Activated CD4-positive, alpha-beta T cell treated with anti-CD3 and anti-CD28 coated beads for 24 hours (primary cell): ENCODE measurements at places on chromosomes 11 and 22.

- DNase-seq = no peak
These were observed 120.2 kb upstream of the TBCEL start for GRCh38 chr11:120903686-120904085.

DNA sequence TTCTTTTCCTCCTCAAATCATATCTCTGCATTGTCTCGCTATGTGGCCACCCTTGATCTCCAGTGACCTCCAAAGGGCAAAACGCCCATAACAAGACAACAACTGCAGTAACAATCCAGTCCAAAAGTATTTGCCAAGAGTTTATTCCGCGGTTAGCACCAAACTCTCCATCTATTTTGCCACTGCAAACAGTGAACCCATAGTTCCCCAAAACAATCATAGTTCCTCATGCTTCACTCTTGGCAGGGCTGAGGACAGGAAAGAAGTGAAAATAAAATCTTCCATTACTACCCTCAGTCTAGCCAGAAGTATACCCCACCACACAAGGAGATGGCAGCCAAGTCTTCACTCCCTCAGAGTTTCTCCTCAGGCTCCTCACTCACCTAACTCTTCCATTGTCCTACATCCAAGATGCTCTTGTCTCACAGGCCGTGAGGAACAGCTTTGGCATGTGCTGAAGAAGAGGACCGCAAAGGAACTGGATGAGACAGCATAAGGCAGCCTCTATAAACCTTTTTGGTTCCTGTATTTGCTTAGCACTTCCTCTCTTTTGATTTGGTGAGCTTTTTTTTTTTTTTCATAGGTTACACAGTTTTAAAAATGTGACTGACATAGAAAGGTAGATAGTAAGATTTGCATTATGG, at the start of gene LPXN:
TSS of gene LPXN (minus strand) at position 480 of the 644 bp plus-strand sequence. CDS start at position 396, 84 bp downstream.
- DNase-seq = no peak

DNA sequence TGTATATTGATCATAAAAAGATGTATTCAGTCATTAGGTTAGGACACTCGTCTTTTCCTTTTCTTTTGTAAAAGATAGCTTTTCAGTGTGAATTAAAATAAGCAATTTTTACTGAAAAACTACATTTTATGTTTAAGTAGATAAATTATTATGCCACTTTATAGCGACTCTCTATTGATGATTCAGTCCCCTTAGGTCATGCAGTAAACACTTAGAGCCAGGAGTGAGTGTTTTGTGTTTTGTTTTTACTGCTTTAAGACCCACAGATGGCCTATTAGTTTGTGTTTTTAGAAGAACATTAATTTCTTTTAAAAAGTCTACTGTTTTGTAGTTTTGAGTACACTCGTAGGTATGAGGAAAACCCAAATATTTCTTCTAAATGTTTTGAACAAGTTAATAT, 86.6 kb downstream of the YAP1 start:
- DNase-seq = no peak

- no peak for DNase-seq
These were observed 69.9 kb downstream of the MPPED1 start for GRCh38 chr22:43481568-43482317.

- DNase-seq = no peak
These were observed 104.9 kb downstream of the MICAL3 start for GRCh38 chr22:17919276-17920144.

- no peak for DNase-seq
These were observed 390.6 kb downstream of the DYNC2H1 start for GRCh38 chr11:103499710-103500340.

GRCh38 chr11:3165152-3165705, at the start of gene OSBPL5:
OSBPL5 (minus strand) TSS chr11:3165310; CDS start chr11:3129148, 36,162 bp downstream.
- DNase-seq = peak; percentile 34

DNA sequence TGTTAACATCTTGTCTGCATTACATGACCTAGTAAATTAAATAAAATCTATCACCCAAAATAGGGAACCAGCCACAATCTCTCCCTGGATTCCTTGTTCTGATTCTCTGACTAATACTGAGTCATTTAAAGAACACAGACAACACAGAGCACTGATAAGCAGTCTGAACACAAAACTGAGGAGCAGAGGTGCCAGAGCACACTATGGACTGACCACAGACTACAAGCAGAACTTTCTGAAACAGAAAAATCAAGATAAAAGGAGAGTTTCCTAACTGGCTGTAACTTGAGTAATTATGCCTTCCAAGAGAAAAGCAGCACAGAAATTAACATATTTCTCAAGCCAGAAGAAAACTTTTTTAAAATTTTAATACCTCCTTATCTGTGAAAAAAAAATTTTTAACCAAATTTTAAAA, 128.8 kb downstream of the SGSM3 start:
- no peak for DNase-seq

- DNase-seq = no peak
These were observed 375.3 kb downstream of the DYNC2H1 start for GRCh38 chr11:103484545-103484944.

DNA sequence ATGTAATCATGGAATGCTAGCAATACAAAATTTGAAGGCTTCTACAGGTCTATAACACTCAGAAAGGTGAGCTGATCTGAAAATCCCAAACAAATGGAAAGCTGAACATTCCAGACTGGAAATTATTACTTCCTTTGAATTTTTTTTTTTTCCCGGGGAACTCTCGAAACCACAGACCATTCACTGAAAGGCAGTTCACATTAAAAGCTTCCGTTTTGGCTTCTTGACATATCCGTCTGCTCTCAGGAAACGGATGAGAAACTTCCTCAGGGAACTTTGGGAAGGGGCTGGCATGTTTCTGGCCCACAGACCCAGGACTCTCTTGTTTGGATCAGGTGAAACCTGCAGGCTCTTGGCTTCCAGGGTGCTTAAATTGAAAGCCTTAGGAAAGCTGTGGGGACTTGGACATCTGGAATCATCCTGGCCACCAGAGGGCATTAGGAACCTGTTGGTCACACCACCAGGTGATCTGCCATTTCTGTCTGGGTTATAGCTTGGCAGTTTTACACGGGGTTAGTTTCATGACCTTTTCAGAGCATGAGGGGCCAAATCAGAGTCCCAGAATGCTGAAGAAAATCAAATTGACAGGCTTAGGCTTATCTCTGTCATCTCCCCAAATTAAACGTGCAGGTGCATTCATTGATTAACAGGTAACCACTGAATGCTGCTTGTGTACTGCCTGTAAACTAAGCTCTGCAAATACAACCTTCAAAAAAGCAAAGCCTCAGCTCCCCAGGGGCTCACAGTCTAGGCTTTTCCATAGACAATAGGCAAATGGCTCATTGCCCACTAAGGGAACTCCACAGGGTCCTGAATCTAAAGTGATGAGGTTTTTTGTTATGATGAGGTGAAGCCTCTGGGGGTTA, 22.7 kb upstream of the GRAMD1B start:
- peak; percentile 22 for DNase-seq

DNA sequence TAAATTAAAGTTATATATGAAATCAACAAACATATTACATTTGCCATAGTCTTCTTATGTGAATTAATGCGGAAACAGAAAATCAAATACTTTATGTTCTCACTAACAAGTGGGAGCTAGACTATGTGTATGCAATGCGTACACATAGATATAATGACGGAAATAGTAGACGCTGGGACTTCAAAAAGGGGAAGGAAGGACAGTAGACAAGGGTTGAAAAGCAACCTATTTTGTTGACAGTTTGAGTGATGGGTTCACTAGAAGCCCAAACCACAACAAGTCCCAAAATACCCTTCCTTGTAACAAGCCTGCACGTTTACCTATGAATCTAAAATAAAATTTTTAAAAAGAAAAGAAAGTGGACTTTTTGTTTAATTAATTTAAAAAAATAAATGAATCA, 430.8 kb upstream of the CNTN5 start:
- no peak for DNase-seq

DNA sequence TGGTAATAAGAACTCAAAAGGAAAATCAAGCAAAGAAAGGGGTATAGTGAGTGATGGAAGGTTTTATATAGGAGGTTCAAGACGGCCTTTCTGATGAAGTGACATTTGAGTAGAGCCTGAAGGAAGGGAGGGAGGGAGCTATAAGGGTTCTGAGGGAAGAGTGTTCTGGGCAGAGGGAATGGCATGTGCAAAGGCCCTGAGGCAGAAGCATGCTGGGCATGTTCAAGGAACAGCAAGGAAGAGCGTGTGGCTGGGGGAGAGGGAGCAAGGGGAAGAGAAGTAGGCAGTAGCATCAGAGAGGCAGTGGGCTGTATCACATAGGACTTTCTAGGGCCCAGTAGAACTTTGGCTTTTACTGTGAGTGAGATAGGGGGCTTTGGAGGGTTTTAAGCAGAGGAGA, 108.9 kb upstream of the NAV2 start:
- no peak for DNase-seq

DNA sequence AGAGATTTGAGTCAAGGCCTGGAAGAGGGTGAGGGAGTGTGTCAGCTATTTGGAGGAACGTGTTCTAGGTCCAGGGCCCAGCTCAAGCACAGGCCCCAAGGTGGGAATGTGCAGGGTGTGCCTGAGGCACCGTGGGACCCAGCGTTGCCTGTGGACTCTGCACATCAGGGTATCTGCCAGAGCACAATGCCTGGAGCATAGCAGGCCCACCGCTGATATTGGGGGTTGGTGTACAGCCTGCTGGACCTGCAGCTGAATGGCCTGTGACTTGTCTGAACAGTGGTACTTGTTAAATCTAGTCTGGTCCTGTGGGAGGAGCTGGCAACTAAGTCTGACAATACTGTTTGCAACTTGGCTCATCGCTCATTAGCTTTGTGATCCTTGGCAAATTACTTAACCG, 131.7 kb downstream of the GRIK4 start:
- no peak for DNase-seq

- no peak for DNase-seq
These were observed 169.6 kb upstream of the SYN3 start for GRCh38 chr22:33227791-33228190.

DNA sequence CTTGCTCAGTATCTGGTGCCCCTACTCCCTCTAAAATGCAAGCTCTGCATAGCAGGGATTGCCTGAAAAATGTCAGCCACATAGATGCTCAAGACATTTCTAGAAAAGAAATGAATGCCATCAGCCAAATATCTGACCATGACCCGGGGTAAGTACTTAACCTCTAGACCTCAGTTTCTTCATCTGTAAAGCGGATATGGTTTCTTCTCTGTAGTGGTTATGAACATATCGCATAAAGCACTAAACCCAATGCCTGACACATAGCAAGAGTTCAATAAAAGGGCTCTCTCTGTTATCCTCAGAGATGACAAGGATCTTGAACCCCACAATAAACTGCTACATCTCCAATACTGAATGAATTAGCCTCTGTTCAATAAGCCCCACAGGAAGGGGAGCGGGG, 122.6 kb downstream of the ABTB2 start:
- DNase-seq = no peak

GRCh38 chr11:86490582-86490981, 115.9 kb downstream of the CCDC81 start:
- DNase-seq = no peak

DNA sequence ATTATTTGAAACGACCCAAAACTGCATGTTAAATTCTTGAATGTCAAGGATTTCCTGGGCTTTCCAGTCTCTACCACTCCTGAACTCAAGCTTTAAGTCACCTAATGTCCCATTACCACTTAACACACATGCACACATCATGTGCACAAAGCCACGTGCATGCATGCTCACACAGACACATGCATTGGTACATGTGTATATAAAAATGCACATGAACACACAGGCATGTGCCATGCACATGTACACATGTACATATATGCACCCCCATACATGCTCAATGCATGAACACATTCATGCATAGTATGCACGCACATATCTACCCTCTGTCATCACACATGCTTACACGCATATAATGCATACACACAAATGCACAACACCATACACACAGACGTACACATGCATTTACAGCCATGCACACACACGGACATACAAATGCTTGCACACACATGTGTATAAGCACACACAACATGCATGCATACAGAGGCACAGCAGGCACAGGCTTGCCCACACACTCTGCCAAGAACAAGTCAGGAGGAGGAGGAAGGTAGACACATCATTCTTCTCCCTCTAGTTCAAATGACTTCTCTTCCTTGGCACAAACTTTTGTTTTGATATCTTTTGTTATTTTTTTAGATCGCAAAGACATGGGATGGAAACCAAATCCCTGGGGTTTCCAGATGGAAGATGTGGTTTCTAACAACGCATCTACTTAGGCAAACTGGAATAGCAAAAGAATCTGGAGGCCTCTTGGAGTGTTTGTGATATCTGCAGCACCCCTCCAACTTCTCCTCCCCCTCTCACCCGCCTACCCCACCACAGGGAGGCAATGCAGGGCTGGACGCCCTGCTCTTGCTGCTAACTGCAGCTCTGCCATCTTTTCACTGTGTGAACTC, 24.6 kb downstream of the RASD2 start:
- DNase-seq = no peak

DNA sequence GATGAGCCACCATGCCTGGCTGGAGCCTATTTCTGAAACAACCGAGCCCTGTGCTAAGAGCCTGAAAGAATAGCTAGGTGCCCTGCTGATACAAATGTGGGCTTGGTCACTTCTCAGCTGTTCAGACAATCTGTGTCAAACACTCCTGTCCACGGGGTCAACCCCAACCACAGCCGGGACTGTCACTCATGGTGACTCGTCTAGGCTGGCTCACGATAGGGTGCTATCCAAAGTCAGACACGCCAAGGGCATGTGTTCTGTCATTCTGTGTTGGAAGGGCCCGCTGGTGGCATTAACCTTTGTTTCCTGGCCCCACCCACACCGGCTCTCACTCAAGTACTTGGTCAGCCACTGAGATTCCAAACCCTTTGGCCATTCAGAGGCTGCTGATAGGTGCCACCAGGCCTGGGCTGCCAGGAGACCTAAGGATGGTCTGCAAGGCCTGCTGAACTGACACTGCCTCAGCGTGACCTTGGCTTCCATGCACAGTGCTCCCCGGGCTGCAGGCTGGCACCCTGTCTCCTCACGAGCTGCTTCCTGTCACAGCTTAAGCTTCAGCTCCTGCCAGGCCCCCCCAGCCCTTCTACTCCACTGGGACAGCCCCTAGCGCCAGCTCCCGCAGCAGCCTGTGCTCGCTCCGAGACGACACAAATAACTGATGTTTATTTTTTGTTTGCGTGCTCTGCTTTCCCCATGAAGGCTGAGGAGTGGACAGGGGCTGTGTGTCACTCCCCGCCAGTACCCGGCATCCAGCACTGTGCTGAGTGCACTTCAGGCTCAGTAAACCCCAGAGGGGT, 14.2 kb upstream of the CDC42BPG start:
- DNase-seq = no peak

DNA sequence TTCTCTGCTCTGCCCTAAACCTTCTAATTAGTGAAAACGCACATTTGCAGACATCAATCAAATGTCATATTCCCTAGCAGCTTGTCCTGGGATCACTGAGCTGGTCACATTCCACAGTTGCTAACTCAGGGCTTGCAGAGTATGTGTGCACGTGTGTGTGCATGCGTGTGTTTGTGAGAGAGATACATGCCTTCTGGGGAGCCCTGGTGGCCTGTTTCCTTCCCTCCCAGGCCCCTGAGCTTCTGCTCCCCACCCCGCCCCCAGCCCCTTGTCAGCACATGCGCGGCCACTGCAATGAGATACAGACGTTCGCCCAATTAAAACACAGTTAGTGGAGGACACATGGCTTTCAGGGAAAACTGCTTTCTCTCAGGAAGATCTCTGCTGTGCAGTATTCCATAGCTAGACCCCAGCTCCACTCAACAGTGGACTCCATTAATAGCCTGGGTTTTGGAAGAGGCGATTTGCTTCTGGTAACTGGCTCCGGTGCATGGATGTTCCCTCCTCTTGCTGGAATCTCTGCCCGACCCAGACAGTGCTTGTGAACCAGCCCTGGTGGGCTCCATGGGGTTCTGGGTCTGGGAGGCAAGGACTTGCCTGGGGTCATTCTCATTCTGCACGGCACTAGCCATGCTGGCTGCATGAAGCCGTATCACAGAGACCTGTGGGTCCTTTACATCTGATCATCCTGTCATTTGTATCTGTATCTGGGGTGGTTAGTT, 17.7 kb downstream of the LRP5 start:
- DNase-seq = no peak
